PC-9 (cell line): ENCODE measurements at places on chromosomes 5 and 9. TPM values are rescaled to one million over a fixed set of nuclear protein-coding genes. Genes with fewer than 3 reads are reported as not detected.
A peak's percentile ranks its signal among the peaks of the same experiment; 100 is the strongest.

DNA sequence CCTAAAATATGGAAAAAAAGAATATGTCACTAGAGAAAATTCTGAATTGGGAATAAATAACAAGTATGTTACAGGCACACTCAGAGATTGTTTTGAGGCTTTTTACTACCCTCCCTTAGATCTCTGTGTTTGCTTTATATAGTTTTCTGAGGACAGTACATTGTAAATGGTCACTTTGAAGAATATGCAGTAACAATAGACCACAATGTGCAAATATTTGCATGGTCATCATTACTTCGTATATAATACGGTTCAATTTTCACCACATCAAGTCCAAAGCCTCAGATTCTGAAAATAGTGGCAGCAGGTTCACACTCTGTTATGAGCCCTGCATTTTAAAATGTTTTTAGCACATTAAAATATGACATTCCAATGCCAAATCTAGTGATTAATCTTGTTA is 238.6 kb downstream of the ADAMTS6 start:
- H3K27me3 ChIP-seq: no peaks in the 10 kb centered on the region
- no peak for DNase-seq
- no peak overlapping the region for H3K27ac ChIP-seq

DNA sequence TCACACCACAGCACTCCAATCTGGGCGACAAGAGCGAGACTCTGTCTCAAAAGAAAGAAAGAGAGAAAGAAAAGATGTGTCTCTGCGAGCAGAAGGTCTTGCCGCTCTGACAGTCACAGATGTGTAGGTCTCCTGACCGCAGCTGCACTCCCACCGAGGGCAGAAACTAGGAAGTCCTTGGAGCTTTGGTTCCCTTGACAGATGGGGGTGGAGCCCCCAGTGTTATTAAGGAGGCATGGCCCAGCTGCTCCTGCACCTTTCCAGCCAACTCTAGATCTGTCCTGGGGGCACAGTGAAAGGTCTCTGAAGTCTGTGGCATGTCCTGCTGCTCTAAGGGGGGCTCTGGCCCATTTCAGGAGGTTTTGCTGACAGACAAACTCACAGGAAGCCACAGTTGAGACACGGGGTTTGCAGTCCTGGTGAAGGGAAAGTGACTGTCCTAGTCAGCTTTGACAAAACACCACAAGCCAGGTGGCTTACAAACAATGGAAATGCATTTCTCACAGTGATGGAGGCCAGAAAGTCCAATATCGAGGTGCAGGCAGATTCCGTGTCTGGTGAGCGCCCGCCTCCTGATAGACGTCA is 9.0 kb upstream of the DIPK1B start:
- H3K27me3 ChIP-seq: no peaks in the 10 kb centered on the region
- no peaks in the 10 kb centered on the region for H3K4me1 ChIP-seq
- no peaks in the 10 kb centered on the region for H3K36me3 ChIP-seq
- H3K27ac ChIP-seq: no peak overlapping the region
- H3K4me3 ChIP-seq: no peak overlapping the region
- no peak for DNase-seq

DNA sequence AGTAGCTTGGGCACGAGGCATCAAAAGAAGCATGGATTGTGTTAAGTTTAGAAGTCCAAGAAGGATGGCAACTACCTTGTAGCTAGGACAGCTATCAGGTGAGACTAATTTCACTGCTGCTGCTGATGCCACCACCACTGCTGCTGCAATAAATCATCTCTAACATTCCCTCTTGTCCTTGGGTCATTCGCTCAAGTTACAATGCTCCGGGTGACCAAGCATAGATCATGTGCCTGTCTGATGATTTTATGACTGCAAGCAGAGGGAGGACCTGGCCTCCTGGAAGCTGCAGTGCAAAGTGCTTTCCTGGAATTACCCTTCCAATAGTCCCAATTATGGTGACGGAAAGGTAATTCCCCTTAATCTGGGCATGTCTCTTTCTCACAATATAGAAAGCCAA is 334.4 kb downstream of the PRELID2 start:
- no peaks in the 10 kb centered on the region for H3K36me3 ChIP-seq
- no peak overlapping the region for H3K4me3 ChIP-seq
- no peak overlapping the region for H3K27ac ChIP-seq
- no peaks in the 10 kb centered on the region for H3K27me3 ChIP-seq
- peaks cover 8% of the 10 kb centered on the region for H3K4me1 ChIP-seq
- DNase-seq: no peak

DNA sequence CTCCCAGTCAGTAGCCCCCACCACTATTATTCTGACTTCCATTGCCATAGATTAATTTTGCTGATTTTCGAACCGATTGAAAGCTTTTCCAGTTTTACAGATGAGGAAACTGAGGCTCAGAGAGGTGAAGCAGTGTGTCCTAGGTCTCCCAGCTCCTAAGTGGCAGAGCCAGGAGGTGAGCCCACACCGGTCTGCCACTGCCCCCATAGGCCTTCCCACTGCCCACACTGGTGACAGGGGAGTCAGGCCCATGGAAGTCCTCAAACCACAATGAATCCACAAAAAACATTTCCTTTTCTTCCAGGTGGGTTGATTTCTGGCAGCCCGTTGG is 54.9 kb upstream of the RPL26L1 start:
- no peaks in the 10 kb centered on the region for H3K36me3 ChIP-seq
- peak overlapping the region; percentile 99 for H3K27ac ChIP-seq
- peak overlapping the region; percentile 27; the same call in 1 of the 2 replicates for H3K4me3 ChIP-seq
- peaks cover 51% of the 10 kb centered on the region for H3K4me1 ChIP-seq
- no peak for DNase-seq
- no peaks in the 10 kb centered on the region for H3K27me3 ChIP-seq

DNA sequence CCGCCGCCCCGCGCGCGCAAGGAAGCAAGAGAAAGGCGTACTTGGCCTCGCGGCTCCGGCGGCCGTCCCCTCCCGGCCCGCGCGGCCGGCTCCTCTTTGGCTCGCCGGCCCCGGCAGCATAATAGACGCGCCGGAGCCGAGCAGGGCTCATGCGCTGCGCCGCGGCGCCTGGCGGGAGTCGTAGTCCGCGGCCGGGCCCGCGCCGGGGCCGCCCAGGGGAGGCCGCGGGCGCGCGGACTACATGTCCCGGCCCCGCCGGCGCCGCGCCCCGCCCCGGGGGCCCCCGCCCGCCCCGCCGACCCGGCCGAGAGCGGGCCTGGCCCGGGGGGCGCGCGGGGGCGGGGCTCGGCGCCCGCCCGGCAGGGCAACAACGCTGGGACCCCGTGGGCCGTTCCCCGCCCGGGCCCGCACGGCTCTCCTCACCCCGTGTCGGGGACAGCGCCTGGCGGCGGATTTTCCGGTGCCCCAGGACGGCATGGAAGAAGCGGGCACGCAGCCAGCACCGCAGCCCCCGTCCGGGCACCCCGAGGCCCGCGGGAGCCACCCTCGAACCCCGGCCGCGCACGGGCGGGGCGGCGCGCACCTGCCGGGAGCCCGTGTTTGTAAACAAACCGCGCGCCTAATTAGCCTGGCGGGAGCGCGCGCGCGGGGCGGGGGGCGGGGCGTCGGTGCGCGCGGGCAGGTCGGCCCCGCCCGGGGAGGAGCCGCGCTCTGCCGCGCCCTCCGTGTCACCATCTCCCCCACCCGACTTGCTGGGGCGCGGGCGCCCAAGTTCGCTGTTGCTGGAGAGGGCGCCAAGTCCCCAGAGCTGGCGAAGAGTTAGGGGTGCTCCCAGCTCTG is at the start of gene BRD3:
Gene BRD3 (minus strand): TSS at position 123 of the 840 bp plus-strand sequence. CDS start 14,549 bp downstream, outside the sequence.
- peaks cover 13% of the 10 kb centered on the region for H3K4me1 ChIP-seq
- H3K4me3 ChIP-seq: peak within 1 kb of the TSS; percentile 68
- no peak within 1 kb of the TSS for H3K27ac ChIP-seq
- H3K27me3 ChIP-seq: peaks cover 42% of the 10 kb centered on the region
- no peaks in the 10 kb centered on the region for H3K36me3 ChIP-seq
- DNase-seq: peak; percentile 57

GRCh38 chr5:13987843-13988464 is 43.5 kb upstream of the DNAH5 start:
- H3K4me1 ChIP-seq: peaks cover 30% of the 10 kb centered on the region
- peak overlapping the region; percentile 25; the same call in 1 of the 2 replicates for H3K27ac ChIP-seq
- peak; percentile 69 for DNase-seq
- H3K36me3 ChIP-seq: no peaks in the 10 kb centered on the region
- no peak overlapping the region for H3K4me3 ChIP-seq

Gene RPL12
- total RNA-seq: 1,648 and 1,717 TPM in 2 replicates

Gene ECM2
- total RNA-seq: 1.9 and 3.1 TPM in 2 replicates
